Iris pigment epithelial cell (primary cell): ENCODE measurements at places on chromosomes 1 and 21.

DNA sequence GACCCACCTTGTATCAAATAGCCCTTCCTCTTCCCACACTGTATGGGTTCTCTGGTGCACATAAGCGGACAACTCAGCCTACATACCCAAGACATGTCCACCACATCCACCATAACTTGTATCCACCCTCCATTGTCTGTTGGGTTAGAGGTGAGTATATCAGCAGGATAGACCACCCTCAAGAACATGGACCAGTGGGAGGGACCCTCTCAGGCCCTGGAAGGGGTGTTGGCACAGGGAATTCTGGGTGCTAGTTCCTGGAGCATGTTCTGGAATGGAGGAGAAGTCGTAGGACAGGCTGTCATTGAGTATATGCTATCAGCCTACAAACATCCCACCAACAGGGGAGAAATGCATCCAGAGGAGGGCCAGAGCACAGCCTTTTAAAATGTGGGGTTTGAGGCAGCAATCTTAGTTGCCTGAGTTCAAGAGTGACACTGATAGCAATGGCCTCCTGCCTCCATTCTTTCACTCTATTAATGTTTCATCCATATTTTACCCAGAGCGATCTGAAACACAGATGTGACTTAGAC is 7.5 kb downstream of the CD55 start:
- DNase-seq: no peak

DNA sequence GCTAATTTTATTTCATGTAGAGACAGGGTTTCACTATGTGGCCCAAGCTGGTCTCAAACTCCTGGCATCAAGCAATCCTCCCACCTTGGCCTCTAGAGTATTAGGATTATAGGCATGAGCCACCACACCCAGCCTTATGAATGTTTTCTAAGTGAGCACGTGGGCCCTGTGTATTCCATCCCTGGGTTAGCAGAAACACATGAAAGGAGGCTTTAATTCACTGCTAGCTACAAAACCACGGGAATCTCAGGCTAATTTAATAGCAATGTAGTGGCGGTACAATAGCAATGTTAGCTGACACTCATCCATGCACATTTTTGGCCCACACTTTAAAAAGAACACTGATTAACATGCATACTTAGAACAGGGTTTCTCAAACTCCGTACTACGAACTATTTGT is 32.0 kb downstream of the VTCN1 start:
- no peak for DNase-seq

DNA sequence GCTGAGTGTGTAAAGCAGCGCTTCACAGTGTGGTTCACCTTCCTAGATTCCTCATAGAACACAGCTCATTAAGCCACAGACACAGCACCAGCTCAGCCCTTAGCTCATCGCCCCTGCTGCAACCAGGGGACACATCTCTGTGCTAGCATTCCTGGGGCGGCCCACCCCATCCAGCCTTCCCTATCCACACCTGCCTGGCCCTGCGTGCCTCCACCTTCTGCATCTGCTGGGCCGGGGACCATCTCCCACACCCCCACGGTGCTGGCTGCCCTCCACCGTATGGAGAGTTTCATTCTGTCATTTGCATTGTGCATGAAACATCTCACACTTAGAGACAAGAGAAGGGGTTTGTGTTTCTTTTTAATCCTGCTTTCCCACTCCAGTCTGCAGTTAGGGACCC is 35.8 kb upstream of the PRSS38 start:
- DNase-seq: no peak

- peak; percentile 62 for DNase-seq
These were observed 3.9 kb upstream of the CD58 start for GRCh38 chr1:116574581-116575291.

- DNase-seq: no peak
These were observed 207.6 kb downstream of the S1PR1 start for GRCh38 chr1:101444381-101444780.

DNA sequence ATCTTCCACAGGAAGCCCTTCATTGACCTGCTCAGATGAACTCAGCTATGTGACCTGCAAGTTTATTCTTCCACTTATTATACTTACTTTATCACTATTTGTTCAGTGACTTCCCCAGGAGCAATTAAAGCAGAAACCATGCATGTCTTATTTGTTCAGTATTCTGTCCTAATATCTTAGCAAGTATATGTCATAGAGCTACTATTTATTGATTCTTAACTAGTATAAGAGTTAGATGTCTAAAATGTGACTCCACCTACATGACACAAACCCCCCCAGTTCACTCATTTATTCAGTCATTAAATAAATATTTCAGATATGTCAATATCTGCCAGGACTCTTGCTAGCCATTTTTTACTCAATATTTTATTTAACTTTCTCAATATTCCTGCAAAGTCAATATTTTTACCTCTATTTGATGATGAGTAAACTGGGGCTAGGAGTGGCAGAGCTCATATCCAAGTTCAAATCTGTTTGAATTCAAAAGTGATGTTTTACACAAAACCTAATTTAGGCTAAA is 469.0 kb upstream of the USP24 start:
- no peak for DNase-seq

- DNase-seq: no peak
These were observed 206.0 kb upstream of the JUN start for GRCh38 chr1:58989845-58990244.

GRCh38 chr1:244049162-244050013 is 1.7 kb upstream of the ZBTB18 start:
- DNase-seq: no peak

- DNase-seq: no peak
These were observed 142.5 kb downstream of the USP25 start for GRCh38 chr21:15872236-15872635.

GRCh38 chr1:81069856-81070255 is 730.9 kb upstream of the ADGRL2 start:
- no peak for DNase-seq

DNA sequence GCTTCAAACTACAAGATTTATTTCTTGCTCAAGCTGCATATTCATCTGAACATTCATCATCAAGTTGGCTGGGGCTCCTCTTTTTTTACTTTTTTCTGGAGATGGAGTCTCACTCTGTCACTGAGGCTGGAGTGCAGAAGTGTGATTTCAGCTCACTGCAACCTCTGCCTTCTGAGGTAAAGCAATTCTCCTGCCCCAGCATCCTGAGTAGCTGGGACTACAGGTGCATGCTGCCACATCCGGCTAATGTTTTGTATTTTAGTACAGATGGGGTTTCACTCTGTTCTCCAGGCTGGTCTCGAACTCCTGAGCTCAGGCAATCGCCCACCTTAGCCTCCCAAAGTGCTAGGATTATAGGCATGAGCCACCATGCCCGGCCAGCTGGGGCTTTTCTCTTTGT is 88.3 kb upstream of the C1orf105 start:
- DNase-seq: no peak

GRCh38 chr1:25907601-25908000 is 1.4 kb upstream of the STMN1 start:
- DNase-seq: no peak

DNA sequence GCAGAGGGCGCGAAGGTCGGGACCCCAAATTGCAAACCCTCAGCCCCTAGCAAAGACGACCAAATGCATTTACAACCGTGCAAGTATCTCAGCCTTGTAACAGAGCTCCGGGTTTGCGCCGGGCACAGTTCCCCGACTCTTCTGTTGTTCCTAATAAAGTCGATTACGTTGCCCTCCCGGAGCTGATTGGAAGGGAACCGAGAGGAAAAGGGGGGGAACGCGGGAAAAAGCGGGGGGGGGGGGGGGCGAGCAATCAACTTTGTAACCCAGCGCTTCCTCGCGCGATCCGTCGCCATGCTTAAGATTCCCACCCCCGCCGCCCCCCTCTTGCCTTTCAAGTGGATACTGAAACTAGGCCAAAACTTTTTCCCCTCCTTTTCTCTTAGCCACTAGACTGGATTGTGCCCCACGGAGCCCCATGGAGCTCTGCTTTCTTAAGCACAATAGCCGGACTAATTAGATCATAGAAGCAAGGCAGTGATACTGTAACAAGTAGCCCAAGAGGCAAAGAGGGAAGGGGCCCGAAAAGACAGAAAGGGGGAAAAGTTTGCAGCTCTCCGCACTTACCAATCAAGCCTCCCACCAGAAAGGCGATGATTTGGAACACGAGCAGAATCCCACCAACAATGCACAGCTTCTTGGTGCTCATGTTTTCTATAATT is 565 bp downstream of the WLS start:
- DNase-seq: peak; percentile 84

- DNase-seq: no peak
These were observed 89.0 kb upstream of the BCAR3 start for GRCh38 chr1:93770640-93771039.

GRCh38 chr1:64574301-64574700 is 104.4 kb downstream of the CACHD1 start:
- DNase-seq: no peak

DNA sequence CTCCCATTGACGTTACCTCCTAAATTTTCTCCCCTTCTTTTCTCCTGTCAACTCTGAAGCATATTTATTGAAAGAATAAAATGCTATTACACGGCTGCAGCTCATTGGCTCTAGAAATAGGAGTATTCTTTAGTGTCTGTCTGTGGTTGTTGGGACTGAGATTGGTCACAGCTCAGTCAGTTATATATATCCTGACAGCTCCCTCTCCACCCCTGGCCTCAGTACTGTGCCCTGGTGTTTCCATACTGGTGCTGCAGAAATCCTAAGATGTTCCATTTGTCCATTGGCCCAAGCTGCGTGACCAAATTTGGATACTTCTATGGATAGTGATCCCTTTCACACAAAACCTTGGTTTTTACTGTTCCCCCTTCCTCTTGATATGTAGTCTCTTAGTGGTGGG is 67.3 kb downstream of the RALGPS2 start:
- DNase-seq: no peak

DNA sequence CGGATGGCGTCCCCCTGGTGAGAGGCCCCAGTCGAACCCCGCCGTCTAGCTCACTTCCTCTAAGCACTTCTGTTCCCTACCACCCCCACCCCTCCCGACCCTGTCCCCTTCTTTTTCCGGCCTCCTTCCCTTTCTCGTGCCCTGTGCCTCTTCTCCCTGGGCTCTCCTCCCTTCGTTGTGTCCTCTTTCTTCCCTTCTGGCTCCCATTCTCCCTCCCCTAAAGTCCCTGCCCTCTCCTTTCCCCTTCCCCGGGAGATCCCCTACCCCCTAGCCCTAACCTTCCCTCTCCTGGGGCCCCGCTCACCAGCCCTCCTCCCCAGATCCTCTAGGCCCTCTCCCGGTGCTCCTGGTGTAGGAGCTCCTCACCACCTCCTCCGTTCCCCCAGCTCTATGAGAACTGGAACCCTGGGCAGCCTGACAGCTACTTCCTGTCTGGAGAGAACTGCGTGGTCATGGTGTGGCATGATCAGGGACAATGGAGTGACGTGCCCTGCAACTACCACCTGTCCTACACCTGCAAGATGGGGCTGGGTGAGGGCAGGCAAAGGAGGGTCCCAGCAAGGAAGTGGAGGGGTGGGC is 15.9 kb downstream of the BCAN start:
- no peak for DNase-seq

DNA sequence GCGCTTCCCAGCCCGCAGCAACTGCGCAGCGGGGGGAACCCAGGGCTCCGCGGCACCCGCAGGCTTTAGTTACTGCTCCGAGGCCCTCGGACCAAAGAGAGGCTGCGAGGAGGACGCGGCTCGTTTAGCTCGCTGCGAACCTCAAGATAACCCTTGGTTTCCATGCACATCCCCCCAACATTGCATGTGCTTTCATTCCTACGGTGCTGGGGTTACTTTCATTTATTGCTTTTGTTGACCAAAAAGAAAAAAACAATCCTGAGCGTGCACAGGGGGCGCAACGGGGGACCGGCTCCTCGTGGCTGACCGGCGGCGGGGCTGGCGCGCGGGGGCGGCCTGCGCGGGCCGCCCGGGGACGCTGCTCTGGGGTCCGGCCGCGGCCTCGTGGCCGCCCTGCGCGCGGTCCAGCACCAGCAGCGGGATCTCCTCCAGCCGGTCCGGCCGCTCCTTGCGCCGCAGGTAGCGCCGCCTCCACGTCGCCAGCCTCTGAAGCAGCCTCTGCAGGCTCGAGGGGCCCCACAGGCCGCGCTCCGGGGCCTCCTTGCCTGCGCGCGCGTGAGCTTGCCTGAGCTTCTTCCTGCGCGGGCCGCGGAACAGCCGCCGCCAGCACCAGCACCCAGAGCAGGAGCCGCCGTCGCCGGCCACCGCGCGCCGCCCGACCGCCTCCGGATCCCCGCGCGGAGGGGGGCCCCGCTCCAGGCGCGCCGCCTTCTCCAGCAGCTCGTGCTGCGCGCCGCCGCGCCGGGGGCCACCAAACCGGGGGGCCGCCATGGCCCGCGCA is 77.4 kb downstream of the DESI2 start:
- peak; percentile 68 for DNase-seq

GRCh38 chr1:23615423-23615822 is 56.1 kb upstream of the ID3 start:
- DNase-seq: no peak

DNA sequence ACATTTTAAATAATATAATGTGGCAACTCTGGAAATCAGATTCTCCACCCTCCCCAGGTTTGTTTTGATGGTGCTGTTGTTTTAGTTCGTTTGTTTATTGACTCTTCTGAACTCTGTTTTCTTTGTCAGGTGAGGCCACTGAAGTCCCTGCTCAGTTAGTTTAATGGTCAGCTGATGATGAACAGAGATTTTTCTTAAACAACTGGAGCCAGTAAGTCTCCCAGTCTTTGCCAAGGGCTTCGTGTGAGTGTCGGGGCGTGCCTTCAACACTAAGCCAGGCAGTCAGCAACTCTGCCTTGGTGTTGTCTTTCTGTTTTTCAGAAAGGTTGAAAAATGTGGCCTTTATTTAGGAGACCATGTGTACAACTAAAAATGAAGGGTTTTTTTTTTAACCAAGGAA is 58.9 kb downstream of the TEX35 start:
- no peak for DNase-seq

DNA sequence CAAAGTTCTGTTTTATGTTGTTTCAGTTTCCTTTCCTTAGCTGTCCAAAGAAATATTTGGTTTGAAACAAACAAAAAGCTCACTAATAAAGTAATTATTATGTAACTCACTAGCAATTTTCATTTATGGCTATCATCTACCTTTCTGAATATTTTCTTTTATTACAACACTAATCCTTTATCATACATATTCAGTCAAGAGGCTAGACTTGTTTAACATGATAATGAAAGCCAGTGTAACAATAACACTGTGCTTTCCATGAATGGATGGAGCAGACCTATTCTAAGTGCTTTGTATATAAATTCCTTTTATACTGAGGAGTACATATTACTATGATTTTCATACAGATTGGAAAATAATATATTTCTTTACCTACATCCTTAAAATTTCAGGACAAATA is 972.8 kb upstream of the ADGRL4 start:
- DNase-seq: no peak

- DNase-seq: peak; percentile 18
These were observed 28.2 kb upstream of the TEKT2 start for GRCh38 chr1:36055706-36056105.

DNA sequence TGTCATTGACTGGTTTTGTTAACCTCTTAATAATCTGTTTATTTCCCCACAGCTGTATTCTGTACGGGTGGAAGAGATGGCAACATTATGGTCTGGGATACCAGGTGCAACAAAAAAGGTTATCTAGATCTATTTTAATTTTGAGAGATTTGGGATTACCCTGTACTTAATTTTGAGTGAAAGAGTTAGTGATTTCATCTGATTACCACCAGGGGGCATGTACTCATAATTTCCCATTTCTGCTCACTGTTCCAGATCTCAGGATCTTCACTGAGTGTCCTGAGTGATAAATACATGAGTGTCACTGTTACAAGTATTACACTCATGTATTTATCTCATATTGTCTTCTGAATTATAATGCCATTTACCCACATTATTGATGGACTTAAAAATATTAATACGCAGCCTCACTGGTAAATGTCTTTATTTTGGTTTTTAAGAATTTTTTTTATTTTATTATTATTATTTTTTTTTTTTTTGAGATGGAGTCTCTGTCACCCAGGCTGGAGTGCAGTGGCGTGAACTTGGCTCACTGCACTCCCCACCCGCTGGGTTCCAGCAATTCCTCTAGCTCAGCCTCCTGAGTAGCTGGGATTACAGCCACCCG is 27.4 kb downstream of the DTL start:
- DNase-seq: peak; percentile 39
